ENCODE measurements at places on chromosomes 6 and 20.

DNA sequence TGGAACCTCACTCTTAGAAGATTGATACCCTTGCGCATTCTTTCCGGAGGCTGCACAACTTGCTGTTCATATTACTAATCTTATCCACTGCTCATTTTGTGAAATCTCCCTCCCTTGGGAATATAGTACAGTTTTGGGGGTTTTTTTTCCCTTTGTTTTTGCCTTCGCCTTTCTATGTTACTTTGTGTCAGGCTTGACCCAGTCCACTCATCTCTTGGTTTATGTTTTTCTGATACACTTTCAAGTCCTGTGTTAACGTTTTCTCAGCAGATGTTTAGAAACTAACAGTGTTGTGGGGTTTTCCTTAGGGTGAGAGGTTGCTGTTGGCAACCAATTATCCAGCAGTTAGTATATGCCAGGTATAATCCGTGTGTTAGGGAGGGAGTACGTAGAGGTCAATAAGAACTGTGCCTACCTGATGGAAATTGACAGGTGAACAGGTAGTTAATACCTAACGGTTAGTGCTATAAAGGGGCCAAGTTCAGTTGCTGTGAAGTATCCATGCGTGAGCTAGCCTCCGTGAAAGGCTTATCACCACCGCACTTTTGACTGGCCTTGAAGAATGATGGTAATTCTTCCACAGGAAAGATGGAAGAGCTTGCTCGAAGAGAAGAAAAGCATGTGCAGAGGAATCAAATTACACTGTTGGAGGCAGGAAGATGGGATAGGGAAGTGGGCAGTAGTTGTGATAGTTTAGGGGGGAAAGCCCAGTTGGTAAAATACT lies 1.4 kb downstream of the NFYA start:
- no peak for DNase-seq

- DNase-seq = no peak
Observed at GRCh38 chr6:157774153-157775135, 48.6 kb upstream of the SNX9 start.

GRCh38 chr6:103027271-103027931 lies 1633.9 kb downstream of the GRIK2 start:
- no peak for DNase-seq

- DNase-seq = no peak
Observed at GRCh38 chr6:98215531-98215930, 618.8 kb upstream of the POU3F2 start.

DNA sequence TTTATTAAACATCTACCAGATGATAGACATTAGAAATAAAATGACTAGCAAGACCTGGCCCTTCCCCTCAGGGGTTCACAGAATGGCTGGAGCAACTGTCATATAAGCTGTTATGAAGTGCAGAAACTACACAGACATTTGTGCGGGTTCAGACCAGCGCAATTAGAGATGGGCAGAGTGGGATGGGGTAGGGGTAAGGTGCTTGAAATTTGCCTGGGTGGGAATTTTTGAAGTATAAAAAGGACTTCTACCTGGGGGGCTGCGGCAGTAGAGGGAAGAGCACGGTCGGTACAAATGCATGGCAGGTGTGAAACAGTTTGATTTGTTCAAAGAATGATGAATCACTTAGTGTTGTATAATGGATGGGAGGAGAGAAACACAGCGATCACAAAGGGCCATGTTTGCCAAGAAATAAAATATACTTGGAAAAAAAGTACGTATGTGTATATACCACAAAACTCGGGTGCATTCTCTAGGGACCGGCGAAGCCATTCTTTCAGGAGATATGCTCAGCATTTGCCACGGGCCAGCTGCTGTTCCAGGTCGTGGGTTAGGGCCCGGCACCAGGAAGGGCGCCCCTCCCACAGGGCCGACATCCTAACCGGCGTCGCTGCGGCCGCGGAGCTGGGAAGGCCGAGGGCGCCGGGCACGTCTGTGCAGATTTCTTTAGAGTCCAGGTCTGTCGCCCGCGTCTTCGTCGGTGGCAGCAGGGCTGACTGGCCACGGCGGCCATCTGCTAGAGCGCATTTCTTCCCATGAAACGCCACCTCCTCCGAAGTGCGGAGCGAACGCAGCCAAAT lies 809 bp upstream of the NOL7 start:
- DNase-seq = peak; percentile 72

- no peak for DNase-seq
Observed at GRCh38 chr6:138856654-138857053, 60.8 kb downstream of the ECT2L start.

DNA sequence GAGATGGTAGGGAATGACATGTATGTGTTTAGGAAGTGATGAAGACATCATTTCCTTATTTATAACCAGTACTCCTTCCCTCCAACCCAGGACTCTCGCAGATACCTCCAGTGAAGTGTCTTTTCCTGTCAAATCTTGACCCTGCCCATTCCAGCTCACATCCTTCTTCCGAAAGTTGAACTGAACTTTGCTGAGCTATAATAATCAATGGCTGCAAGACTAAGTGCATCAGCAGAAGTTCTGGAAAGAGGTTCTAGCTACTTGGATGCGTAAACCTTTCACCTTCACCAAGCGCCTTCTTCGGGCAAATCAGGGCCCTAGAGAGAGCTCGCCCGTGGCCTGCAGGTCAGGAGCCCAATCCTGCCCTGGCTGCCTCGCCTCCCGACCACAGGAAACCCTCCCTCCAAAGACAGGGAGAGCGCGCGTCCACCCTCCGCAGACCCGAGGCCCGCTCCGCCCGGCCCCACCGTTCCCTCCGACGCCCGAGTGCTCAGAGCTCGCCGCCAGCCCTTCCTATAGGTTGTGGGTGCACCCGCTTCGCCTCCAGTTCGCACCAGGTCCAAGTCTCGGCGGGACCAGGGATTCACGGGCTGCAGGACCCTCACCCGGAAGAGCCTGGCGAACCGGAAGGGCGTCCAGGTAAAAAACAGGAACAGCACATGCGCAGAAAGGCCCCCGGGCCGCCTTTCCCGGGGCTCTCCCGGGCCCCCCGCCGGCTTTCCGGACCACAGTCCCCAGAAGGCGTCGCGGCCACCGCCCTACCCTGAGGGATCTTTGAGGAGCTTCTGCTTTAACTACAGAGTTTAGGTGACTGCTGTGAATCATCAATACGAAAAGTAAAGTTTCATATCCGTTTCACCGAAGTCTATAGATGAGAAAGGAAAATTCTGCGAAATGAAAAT lies at the start of gene ZNF334:
Gene ZNF334 (minus strand): TSS at position 617 of the 902 bp plus-strand sequence. CDS start 1,457 bp downstream, outside the sequence.
- DNase-seq = peak; percentile 84

DNA sequence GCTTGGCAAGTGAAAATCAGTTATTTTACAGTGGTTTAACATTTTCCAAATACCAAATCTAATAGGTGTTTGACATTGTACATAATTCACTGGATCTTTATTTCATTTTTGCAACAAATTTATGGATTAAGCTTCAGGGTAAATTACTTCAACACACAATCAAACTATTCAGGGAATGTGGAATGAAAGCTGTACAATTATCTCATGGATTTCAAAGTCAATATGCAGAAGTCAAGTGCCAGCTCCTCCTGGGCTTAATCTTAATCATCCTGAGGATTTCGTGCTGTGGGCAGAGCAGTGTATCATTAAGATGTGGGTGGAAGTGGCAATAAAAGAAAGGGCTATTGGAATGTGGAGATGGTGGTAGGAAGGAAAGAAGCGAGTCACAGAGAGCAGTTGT lies 548.8 kb downstream of the COL12A1 start:
- no peak for DNase-seq

Measured in body of pancreas (tissue), 4 donors.